ENCODE measurements at places on chromosomes 16 and 17. TPM values are rescaled to one million over a fixed set of nuclear protein-coding genes. Genes with fewer than 3 reads are reported as not detected.

Gene IGF2BP1
- 0.49 TPM for total RNA-seq

Gene SLC5A10
- not detected for total RNA-seq

Gene MPV17L
- not detected for total RNA-seq

Gene VMO1
- total RNA-seq, result not detected

Gene DYNLRB2
- total RNA-seq, result not detected

Gene ITGB4
- 1.1 TPM for total RNA-seq

Gene PITPNC1
- total RNA-seq, result 56.8 TPM

Gene CCDC144A
- 12.2 TPM for total RNA-seq

Gene WNT9B
- total RNA-seq, result not detected

Gene EPX
- not detected for total RNA-seq

Gene HNF1B
- total RNA-seq, result 1.4 TPM

Gene WFDC1
- total RNA-seq, result not detected

Gene TBC1D3
- not detected for total RNA-seq

Gene ASPA
- total RNA-seq, result not detected

Gene GP1BA
- not detected for total RNA-seq

Gene KAT2A
- total RNA-seq, result 69.6 TPM

Measured in activated naive CD4-positive, alpha-beta T cell treated with anti-CD3 and anti-CD28 coated beads, Interleukin-2, amount 50 U/mL, for 72 hours (primary cell).